ENCODE measurements at places on chromosomes 5 and 9. TPM values are rescaled to one million over a fixed set of nuclear protein-coding genes. Genes with fewer than 3 reads are reported as not detected.

The NUTM2G gene
- not detected for total RNA-seq

The WWC1 gene
- total RNA-seq, result 70.4 TPM

The GLRA1 gene
- total RNA-seq, result not detected

The MYMK gene
- not detected for total RNA-seq
